NCI-H510A (cell line): ENCODE measurements at places on chromosomes 5 and 9.

- DNase-seq = no peak
Measured at GRCh38 chr5:36161361-36161760, 9.4 kb downstream of the SKP2 start.

DNA sequence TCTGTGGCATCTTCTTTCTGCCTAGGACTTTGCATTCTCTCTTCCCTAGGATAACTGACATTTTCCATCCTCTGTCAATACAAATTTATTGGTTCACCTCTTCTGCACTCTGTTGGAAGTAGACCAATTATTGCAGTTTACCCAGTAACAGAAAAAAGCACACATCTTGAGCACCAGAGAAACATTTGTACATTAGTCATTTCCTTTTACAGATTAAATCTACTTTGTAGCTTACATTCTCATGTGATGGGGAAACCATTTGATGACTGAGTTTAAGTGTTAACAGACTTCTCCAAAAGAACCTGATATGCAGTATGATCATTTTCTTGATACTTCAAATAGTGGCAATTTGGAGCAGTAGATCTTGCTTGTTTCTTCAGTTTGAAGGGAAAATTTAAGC is 1098.8 kb downstream of the DTWD2 start:
- no peak for DNase-seq

GRCh38 chr9:90891308-90892040 is 89.9 kb downstream of the SYK start:
- DNase-seq = peak; percentile 30

DNA sequence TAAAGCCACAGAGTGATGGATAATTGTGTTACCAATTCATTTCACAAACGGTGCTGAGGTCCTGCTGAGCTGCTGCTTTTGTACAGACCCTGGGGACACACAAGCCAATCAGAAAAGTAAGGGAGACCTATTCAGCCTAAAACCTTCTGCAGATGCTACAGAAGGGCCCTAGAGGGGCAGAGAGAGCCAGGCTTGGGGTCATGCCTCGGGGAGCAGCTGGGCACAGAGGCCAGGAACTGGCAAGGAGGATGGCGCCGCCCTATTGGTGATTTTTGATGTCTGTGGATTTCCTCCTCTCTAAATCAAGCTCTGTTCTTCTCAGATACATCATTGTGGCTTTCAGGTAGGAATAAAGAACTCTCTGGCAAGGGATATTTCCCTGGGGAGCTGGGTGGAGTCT is 181.9 kb downstream of the ZNF462 start:
- no peak for DNase-seq

GRCh38 chr5:24712947-24713346 is 68.2 kb upstream of the CDH10 start:
- no peak for DNase-seq

- no peak for DNase-seq
Measured at GRCh38 chr9:131817627-131818026, 77.8 kb upstream of the RAPGEF1 start.

DNA sequence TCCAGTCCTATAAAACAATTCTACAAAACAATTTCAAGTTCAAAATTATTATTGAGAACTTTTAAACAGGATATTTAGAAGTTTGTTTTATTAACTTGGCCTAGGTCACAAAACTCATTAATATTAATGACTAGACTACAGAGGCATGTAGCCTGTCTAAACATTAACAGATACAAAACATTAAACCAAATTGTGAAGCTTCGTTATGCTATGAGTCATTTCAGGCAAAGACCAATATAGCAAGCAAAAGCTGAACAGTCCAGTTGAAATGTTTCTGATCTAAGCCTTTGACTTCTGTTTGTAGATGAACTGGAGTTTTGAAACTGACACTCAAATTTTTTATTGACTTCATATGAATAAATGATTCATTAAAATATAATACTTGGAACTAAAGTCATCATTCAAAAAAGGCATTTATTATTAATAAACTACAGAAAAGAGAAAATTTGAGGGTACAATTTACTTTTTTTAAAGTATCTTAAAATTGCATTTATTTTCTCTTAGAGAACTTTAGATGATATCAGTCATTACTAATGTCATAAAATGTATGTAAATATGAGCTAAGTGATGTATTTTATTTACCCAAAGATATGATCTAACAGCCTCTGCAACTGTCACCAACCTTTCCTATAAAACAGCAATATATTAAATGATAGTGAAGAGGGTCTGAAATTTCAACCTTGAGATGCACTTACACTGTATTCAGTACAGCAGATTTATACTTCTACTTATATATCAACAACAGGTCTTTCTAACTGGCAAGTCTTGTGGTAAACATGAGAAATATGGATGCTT is 188.8 kb downstream of the COMMD10 start:
- no peak for DNase-seq

DNA sequence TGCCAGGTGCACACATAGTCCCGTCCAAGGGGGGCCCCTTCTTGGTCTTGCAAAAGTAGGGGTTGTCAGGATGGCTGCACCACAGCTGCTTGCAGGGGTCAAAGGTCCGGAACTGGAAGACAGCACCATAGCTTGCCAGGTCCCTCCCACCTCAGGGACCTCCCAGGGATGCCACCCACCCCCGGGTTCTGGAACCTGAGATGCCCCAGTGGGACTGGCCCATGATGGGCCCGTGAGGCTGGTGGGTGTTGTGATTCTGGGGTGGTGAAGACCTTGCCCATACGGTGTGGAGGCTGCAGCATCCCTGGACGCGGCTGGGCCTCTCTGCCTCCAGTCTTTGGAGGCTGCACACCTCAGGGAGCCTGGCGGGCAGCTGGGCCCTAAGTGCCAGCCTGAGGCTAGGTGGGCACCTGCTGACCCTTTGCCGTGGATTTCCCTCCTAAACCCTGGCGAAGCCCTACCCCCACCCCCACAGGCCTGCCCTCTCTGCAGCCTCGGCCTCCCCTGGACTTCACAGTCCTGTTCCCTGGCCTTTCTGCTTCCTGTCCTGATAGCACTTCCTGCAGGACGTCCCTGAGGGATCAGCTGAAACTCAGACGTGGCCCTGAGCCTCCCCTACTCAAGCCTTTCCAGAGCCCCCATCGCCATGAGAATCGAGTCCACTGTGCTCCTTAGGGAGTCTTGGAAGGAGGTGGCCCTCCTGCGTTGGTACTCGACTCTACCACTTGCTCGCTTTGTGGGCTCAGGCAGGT is 92.1 kb downstream of the ZNF354C start:
- DNase-seq = no peak

GRCh38 chr9:133730994-133731715 is 7.0 kb downstream of the SARDH start:
- no peak for DNase-seq

GRCh38 chr5:68465934-68466551 is 250.5 kb downstream of the PIK3R1 start:
- DNase-seq = no peak

GRCh38 chr9:85223506-85224125 is 518.1 kb downstream of the AGTPBP1 start:
- no peak for DNase-seq
